Endothelial cell of umbilical vein (primary cell): ENCODE measurements at places on chromosomes 5 and 9. TPM values are rescaled to one million over a fixed set of nuclear protein-coding genes. Genes with fewer than 3 reads are reported as not detected.

Gene PAPPA
- 0.12 and 0.13 TPM in 2 replicates for total RNA-seq

Gene PTGDS
- not detected in 2 replicates for total RNA-seq

Gene ZFAND5
- total RNA-seq = 176 and 194 TPM in 2 replicates

Gene ASPN
- total RNA-seq = not detected in 2 replicates

Gene UBAC1
- 36.5 and 39.5 TPM in 2 replicates for total RNA-seq

Gene NDOR1
- total RNA-seq = 23.4 and 26.7 TPM in 2 replicates
